Effector CD4-positive, alpha-beta T cell (primary cell): ENCODE measurements at places on chromosomes 13 and 19.

GRCh38 chr13:66076417-66076816 lies 1153.7 kb downstream of the PCDH9 start:
- DNase-seq: no peak

- no peak for DNase-seq
Observed at GRCh38 chr19:41323023-41323422, 13.1 kb downstream of the CCDC97 start.

DNA sequence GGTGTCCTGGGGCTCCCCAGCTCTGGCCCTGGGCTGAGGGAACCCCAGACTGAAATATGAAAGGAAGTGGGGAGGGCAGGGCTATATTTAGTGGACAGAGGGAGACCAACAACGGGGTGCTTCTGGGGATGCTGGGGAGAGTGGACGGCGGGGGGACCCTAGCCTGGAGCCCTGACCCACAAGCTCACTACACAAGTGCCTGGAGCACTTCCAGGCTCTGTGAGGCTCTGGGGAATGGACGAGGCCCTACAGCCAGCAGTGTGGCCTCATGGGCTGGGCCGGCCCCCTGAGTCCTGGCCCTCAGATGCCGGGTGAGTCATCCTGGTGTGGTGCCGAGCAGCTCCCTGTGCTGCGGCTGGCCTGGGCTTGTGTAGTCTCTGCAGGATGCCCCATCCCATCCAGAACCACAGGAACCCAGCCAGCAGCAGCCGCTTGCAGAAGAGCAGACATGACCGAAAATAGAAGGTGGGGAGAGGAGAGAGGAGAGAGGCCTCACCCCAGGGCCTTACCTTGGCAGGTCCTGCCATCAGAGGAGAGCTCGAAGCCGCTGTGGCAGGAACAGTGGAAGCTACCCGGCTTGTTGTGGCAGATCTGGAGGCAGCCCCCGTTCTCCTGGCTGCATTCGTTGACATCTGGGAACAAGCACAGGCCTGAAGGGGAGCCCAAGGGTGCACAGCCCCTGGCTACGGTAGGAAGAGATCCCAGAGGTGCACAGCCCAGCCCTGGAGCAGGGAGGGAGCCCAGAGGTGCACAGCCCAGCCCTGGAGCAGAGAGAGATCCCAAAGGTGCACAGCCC lies 26.1 kb downstream of the GAS6 start:
- DNase-seq: no peak

DNA sequence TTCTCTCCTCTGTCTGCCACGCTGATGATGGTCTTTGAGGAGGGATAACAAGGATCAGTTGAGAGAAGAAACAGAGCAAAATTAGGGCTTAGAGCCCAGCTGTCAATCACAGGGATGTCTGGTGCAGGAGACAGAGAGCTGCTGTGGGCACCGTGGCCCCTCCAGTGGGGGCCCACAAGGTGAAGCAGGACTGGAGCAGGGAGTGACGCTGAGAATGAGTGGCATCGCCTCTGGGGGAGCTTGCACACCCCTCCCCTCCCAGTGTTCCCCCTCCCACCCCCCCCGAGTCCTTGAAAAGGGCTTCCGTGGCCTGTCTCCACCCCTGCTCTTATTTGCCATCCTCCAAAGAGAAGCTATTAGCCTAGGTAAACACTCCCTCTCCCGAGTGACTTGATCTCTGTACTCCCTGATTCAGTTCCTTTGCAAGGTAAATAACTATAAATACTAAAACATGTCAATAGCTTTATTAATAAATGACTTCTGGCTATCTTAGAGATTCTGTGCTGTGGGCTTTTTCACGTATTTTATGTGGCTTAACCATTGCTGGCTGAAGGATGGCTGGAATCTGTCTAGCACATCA lies 440.0 kb downstream of the ZNF536 start:
- no peak for DNase-seq

DNA sequence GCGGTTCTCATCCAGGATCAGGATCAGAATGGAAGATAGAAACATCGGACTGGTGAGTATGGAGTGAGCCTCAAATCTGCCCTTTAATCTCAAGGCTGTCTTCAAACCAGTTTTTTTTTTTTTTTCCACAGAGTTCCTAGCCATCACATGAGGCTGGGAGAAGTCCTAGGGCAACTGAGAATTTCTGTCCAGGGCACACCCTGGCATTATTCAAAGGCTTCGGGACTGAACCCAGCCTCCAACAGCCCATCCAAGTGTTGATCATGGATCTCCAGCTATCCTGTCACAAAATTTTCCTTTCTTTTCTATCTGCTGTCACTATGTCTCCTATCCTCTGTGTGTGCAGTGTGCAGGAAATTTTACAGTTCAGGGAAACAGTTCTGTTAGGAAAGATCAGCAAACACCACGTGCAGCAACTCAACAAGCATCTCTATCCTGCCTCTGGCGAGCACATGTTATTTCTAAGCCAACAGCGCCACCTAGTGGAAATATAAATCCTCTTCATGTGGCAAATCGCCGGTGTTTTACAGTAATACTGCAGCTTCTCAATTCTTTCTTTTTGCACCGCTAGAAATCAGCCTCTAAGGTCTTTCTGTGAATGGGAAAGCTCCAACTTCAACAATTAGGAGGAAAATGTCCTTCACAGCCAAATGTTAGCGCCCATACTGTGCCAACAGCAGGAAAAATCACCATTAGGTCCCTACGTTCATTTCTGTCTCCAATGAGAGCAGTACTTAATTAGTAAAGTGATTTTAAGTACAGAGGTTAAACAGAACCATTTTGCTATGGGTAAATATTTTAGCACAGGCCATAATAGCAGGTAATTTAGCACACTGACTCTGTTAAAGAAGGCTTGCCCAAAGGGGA lies 21.4 kb upstream of the ZNF181 start:
- DNase-seq: peak; percentile 60

DNA sequence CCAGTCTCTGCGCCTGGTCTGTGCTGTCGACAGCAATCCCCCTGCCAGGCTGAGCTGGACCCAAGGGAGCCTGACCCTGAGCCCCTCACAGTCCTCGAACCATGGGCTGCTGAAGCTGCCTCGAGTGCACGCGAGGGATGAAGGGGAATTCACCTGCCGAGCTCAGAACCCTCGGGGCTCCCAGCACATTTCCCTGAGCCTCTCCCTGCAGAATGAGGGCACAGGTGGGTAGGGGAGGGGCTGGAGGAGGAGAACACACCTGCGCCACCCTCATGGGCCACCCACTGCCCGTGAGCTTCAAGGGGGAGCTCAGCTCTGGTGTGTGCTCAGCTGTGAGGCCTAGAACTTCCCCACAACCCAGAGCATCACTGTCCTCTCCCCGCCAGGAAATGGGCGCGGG lies 38.6 kb upstream of the CD33 start:
- DNase-seq: no peak

- no peak for DNase-seq
Observed at GRCh38 chr13:39684531-39685137, 29.2 kb downstream of the COG6 start.

DNA sequence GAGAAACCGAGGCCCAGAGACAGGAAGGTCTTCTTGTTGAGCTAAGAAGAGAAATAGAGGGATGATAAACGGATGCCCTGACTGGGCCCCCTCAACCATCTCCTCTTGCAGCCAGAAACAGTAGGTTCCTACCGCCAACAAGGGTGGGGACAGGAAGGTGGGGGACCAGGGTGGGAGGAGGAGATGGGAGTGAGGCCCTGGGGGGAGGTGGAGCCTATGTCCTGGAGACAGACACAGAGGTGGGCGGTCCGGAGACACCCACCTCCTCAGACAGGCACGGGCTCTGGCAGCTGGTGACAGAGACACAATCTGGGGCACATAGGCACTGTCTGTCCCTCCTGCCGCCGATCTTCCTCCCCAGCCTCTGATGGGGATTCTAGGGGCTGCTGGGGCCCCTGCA lies 16.9 kb downstream of the GADD45B start:
- DNase-seq: no peak

GRCh38 chr19:15427350-15427700 lies 8.5 kb upstream of the AKAP8L start:
- no peak for DNase-seq

- peak; percentile 29 for DNase-seq
Observed at GRCh38 chr19:18514800-18515682, 6.8 kb downstream of the ELL start.

- DNase-seq: no peak
Observed at GRCh38 chr13:28685892-28686291, 27.0 kb downstream of the POMP start.

DNA sequence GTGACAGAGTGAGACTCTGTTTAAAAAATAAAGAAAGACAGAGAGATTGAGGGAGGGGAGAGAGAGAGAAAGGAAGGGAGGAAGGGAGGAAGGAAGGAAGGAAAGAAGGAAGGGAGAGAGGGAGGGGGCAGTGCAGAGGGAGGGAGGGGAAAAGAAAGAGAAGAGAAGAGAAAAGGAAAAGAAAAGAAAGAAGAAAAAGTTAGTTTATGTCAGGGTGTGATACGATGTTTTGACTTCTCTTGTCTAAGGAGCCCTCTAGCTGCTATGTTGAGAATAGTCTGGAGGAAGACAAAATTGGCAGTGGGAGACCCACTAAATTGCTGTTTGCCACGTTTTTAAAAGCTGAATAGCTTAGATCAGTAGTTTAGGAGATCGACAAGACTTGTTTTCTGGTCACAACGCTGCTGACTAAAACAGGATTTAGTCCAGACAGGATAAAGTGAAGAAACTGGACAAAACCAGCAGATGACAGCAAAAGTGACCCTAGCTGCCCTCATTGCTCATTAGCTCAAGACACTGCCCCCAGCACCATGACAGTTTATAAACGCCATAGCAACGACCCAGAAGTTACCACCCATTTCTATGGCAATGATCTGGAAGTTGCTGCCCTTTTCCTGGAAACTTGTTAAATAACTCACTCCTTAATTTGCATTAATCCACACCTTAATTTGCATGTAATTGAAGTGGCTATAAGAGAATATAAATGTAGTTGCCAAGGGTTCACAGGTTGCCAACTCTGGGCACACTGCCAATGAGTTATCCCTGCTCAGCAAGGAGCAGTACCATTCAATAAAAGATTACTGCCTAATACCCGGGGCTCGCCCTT lies 11.1 kb downstream of the TEX101 start:
- DNase-seq: no peak
